ENCODE measurements at places on chromosomes 2 and 18.

- DNase-seq = no peak
Measured at GRCh38 chr2:160532388-160532787, 38.8 kb upstream of the RBMS1 start.

- no peak for DNase-seq
Measured at GRCh38 chr2:43127941-43128558, 98.4 kb downstream of the ZFP36L2 start.

DNA sequence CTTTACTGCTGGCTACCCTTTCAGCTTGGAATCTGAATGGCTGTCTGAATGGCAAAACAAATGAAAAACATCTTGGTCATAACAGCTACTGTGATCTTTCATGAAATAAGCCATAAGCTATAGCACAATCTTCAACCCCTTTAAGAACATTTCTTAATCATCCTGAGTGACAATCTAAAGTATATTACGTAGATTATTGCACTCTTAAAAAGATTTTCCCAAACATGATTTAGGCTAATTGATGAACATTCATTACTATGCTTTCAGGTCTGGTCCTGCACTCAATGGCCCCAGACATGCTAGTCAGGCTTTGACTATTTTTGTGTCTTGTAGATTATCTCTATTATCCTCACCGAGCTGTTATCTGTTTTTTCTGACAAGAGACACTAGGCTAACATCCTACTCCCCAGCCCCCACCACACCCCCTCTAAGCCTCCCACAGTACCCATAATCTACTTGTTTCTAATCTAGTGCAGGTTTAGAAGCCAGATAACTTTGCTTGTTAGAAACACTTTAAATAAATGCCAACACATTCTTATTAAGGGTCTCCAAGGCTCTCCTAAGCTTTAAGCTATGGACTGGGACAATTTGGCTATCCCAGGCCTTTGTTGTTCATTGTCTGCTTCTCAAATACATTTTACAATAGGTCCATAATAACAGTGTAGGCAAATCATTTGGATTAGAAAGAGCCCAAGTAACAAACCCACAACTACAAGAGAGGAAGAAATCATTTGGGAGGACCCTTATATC lies 4.2 kb downstream of the SMAD2 start:
- no peak for DNase-seq

DNA sequence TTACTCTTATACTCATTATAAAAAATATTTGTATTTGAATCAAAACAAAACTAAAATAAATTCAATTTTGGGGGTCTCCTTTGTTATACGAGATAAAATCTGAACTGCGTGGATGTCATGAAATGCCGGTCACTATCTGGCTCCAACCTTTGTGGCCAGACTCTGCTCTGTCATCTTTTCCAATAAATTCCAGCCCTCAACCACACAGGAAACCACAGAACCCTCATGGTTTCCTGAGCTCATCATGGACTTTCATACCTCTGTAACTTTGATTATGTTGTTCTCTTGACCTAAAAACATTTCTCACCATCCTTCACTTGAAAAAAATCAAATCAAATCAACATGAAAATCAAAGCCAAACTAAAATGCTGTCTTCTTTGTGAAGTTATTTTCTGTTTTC lies 724.7 kb downstream of the METTL4 start:
- no peak for DNase-seq

DNA sequence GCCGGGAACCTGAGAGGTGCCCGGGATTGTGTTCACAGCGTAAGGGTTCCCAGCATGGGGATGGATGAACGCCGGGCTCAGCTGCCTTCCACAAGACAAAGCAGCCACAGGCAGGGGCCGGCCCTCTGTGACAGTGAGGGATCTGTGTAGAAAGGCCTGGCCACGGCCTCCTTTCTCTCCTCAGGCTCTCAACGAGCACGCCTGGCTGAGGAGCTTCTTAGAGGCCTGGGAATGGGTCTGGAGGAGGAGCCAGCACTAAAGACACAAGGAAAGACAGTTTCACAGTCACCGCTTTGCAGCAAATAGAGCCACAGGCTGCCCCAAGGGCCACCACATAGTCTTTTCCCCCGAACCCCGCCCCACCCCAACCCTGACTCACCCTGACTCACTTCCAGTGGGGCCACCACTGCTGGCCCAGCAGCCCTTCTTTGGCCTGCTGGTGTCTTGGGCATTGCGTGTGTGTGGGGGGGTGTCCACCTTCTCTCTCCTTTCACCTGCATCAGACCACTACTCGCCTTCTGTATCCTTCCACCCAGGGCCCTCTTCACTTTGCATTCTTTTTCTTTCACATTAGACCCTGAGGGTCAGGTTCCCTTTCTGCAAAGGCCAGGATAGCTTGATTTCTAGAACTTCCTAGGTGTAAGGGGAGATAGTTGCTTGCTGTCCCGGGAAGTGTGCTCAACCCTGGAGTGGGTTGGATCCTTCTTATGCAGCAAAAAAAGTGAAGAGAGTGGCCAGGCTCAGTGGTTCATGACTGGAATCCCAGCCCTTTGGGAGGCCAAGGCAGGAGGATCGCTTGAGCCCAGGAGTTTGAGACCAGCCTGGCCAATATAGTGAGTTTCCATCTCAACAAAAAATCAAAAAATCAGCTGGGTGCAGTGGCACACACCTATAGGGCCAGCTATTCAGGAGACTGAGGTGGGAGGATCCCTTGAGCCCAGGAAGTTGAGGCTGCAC lies 19.3 kb upstream of the HPCAL1 start:
- DNase-seq = no peak

GRCh38 chr18:9710037-9710436 lies 1.9 kb downstream of the RAB31 start:
- DNase-seq = no peak

DNA sequence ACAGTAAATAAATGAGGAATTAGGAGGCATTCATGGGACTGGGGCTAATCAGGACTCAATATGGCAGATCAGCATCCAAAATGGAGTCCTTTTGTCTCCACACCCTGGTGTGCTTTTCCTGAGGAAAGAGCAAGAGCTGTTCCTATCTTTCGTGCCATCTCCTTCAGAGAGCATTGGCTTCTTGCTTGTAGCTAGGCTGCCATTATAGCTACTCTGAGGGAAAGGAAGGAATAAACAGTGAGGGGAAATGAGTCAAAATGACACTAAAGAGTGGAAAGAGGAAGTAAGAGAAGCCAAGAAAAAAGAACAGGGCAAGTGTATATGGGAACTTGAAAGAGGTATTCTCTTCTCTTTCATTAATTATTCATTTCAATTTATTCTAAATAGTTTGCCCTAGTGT lies 8.4 kb upstream of the NMI start:
- no peak for DNase-seq

- DNase-seq = peak; percentile 66
Measured at GRCh38 chr2:121491518-121491917, 39.2 kb upstream of the RNU4ATAC start.

DNA sequence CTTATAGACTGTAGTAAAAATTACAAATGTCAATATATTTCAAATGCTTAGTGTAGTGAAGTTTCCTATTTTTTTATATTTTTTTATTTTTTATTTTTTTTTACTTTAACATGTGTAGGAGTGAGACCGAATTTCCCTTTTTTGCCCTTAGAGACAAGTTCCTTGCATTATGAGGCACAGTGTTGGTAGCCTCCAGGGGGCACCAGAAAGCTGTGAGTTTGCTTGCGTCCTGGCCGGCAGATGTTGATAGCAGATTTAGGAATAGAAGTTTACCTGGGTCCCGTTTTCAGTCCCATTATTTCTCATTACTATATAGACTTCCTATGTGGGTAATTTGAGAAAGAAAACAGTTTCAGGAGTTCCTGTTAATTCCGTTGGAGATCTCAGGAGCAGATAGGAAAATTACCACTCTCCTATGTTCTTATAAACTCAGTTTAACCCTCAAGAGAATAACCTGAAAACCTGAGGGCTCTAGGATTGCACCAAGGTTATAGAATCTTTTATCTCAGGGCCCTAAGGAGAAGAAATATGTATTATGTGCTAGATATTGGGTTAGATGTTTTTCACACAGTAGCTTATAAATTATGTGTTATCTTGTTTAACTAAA lies 157.5 kb upstream of the SESTD1 start:
- peak; percentile 49 for DNase-seq

GRCh38 chr2:9262671-9263171 lies 56.1 kb downstream of the ASAP2 start:
- DNase-seq = no peak

DNA sequence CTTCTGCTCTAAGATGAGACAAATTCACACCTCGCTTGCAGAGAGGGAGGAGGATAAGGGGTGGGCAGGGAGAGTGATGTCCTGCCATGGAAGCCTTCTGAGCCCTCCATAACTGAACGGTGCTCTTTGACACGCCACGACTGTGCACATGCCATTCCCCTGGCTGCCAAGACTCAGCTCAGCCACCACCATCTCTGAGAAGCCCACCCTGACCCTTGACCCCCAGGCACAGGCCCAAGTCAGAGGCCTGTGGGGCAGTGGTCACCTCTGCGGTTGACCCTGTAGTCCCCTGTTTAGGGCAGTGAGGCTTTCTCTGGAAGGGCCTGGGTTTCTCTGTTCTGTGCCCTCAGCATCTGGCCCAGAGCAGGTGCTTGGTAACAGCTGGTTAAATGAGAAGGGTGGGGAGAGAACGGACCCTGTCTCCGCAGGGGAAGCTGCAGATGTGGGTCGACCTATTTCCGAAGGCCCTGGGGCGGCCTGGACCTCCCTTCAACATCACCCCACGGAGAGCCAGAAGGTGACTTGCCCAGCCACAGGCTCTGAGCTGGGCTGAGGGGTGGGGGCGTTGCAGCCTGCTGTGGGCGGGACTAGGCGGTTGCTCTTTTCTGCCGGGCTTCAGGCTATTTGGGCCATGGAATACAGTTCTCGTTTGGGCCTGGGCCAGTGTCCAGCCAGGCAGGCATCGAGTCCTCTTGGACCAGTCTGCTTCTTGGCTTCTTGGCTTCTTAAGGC lies 215.1 kb downstream of the DYSF start:
- DNase-seq = no peak

GRCh38 chr2:152413228-152414030 lies 78.5 kb downstream of the FMNL2 start:
- no peak for DNase-seq

DNA sequence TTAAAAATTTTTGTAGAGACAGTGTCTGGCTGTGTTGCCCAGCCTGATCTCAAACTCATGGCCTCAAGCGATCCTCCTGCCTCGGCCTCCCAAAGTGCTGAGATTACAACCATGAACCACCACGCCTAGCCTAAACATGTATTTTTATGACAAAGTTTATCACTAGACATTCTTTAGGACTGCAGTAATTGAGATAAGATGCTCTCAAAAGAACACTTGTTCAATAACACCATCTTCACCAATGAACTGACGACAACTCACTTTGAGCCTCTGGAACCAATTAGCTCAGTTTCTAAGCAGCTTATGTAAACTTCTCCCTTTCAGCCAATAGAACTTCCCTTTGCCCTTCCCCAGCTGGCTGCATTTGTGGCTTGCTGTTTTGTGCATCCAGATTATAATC lies 15.3 kb upstream of the PPP4R1 start:
- no peak for DNase-seq

- no peak for DNase-seq
Measured at GRCh38 chr2:119941388-119941787, 71.5 kb upstream of the EPB41L5 start.

DNA sequence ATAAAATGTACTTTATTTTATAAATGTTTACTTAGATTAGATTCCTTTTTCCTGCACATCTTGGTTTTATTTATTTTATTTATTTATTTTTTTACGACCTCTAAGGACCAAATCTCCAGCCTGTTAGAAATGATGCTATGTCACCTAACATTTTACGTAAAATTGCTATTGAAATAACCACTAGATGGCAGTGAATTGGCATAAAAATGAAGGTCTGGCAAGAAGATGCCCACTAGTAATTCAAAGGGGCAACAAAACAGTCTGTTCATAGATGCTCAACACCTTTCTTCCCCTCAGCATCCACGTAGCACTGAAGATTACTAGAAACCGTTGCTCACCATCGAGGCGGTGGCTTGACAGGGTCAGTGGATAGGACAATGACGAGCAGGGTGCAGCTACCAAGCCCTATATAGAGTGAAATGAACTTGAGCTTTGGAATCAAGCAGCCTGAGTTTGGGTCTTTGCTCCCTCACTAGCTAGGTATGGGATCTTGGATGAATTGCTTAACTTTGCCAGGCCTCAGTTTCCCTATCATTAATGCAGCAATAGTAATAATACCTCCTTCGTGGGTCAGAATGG lies 128.7 kb upstream of the L3MBTL4 start:
- peak; percentile 68 for DNase-seq

DNA sequence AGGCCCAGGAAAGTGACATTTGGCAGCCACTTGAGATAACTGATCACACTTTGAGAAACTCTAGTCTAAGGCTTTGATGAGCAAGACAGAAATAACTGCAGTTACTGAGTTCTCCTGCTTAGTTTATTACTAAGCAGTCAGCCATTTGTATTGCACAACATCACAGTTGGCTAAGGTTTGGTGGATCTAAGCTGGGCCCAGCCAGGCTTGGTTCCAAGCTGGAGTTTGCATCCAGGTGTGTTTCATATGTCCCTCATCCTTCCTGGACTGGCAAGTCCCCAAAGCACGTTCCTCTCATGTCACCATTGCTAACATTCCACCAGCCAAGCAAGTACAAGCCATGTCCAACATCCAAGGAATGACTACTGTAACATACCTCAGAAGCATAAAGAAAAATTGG lies 71.3 kb upstream of the ZNF532 start:
- no peak for DNase-seq

DNA sequence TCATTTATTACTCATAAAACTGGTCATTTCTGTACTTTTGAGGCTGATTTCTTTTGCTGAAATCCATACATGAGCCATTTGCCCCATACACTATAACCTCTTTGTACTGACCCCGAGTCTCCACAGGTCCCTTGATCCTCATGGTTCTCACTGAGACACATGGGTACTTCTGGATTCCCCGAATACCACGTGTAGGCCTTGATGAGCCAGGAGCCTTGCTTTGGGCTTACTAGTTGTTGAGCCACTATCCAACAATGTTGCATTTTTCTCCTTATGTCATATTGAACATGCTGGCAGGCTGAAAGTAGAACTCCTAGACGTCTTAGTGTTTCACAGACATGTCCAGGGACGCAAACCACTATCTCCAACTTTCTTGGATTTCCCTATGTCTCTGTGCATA lies 2.4 kb upstream of the FBXO11 start:
- DNase-seq = no peak

GRCh38 chr2:13009027-13009642 lies 292.4 kb downstream of the TRIB2 start:
- no peak for DNase-seq

GRCh38 chr2:74895001-74895400 lies 61.1 kb downstream of the HK2 start:
- no peak for DNase-seq

GRCh38 chr2:232240906-232241305 lies 137.6 kb upstream of the ALPP start:
- no peak for DNase-seq

GRCh38 chr2:237472187-237472712 lies 14.8 kb upstream of the MLPH start:
- DNase-seq = no peak

GRCh38 chr2:95268211-95269035 lies 5.8 kb upstream of the PROM2 start:
- DNase-seq = no peak

DNA sequence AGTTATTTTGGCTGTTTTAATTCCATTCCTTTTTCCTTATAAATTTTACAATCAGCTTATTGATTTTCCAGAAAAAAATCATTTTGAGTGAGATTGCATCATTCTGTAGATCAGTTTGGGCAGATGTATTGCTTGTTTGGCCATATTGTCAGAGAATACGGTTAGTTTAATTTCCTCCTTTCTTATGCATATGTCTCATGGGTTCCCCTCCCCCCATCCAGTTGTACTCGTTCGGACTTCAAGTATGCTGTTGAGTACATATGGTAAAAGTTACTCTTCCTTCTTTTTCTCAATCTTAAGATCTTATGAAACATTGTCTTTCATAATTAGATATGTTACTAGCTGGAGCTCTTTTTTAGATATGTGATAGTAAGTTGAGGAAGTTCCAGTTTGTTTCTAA lies 131.2 kb upstream of the TTC27 start:
- no peak for DNase-seq
